A549 treated with DMSO at 1 μM for 4 hours (cell line): ENCODE measurements at places on chromosomes 3 and 15. TPM values are rescaled to one million over a fixed set of nuclear protein-coding genes. Genes with fewer than 3 reads are reported as not detected.

Gene SI
- not detected in 5 replicates for total RNA-seq

Gene WDR93
- 0.13 to 0.21 TPM (median 0.19 TPM) in 5 replicates for total RNA-seq

Gene MKRN2
- total RNA-seq, result 22.5 to 24.9 TPM (median 23.9 TPM) in 5 replicates

Gene PPP1R14D
- total RNA-seq, result 0.19 to 0.35 TPM (median 0.28 TPM) in 3 of 5 replicates, not detected in the others

Gene FSD2
- total RNA-seq, result not detected in 5 replicates

Gene STAB1
- not detected in 5 replicates for total RNA-seq

Gene DPPA2
- total RNA-seq, result not detected in 5 replicates

Gene PEX5L
- total RNA-seq, result 0.01 TPM in 1 of 5 replicates, not detected in the others

Gene ABHD14A
- 9.4 to 15.7 TPM (median 14.2 TPM) in 5 replicates for total RNA-seq
